Right atrium auricular region (tissue), 2 donors: ENCODE measurements at places on chromosomes 3 and 15. TPM values are rescaled to one million over a fixed set of nuclear protein-coding genes. Genes with fewer than 3 reads are reported as not detected.

DNA sequence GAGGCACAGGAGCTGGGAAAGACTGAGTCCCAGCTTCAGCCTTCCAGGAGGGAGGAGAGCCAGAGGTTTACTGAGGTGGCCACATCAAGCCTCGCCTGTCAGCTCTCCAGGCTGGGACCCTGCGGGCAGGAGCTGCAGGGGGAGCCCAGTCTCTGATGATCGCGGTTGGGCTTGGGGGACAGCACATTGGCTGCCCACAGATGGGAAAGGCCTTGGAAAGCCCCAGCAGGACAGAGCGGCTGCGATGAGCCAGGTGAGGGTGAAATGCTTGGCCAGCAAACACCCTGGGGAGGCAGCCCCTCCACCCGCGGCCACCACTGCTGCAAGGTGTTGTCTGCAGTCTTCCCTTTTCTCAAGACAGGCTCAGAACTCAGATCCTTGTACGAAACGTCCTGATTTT, 31.2 kb downstream of the SEC61A1 start:
- no peaks in the 10 kb centered on the region for H3K27me3 ChIP-seq
- H3K4me1 ChIP-seq, result no peaks in the 10 kb centered on the region
- peak overlapping the region; percentile 83 for H3K27ac ChIP-seq
- no peaks in the 10 kb centered on the region for H3K36me3 ChIP-seq
- no peak overlapping the region for H3K4me3 ChIP-seq

The GRIP2 gene
- total RNA-seq, result 13.2 TPM

DNA sequence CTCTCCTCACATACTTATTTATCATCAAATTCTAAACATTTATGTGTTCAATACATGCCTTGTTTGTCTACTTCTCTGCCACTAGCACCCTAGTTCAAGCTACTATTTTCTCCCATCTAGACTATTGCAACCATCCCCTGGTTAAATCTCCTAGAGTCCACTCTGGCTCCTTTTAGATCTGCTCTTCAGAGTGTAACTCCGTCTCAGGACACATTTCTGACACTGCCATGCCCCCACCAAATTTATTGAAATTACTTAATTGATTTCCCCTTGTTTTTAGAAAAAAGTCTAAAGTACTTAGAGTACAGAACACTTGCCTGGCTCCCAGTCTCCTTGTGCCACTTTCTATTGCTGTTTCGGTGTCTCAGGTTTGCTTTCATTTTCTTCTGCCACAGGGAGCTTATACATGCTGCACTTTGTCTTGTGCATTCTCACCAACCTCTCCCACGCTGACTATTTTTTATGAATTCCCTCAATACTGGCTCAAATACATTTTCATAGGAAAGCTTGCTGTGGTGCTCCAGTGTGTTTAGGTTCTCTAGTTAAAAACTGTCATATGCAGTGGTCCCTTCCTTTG, 792.3 kb downstream of the DIPK2A start:
- no peaks in the 10 kb centered on the region for H3K36me3 ChIP-seq
- H3K4me3 ChIP-seq, result no peak overlapping the region
- DNase-seq, result no peak
- no peaks in the 10 kb centered on the region for H3K27me3 ChIP-seq
- no peak overlapping the region for H3K27ac ChIP-seq
- no peaks in the 10 kb centered on the region for H3K4me1 ChIP-seq

GRCh38 chr15:99454107-99454809, 111.5 kb upstream of the MEF2A start:
- peaks cover 69% of the 10 kb centered on the region for H3K4me1 ChIP-seq
- H3K36me3 ChIP-seq, result no peaks in the 10 kb centered on the region
- H3K27me3 ChIP-seq, result no peaks in the 10 kb centered on the region
- no peak for DNase-seq
- H3K27ac ChIP-seq, result peak overlapping the region; percentile 93

GRCh38 chr3:32403663-32404062, 12.0 kb downstream of the CMTM7 start:
- H3K36me3 ChIP-seq, result no peaks in the 10 kb centered on the region
- H3K27ac ChIP-seq, result no peak overlapping the region
- H3K4me3 ChIP-seq, result no peak overlapping the region
- H3K27me3 ChIP-seq, result no peaks in the 10 kb centered on the region
- H3K4me1 ChIP-seq, result no peaks in the 10 kb centered on the region

DNA sequence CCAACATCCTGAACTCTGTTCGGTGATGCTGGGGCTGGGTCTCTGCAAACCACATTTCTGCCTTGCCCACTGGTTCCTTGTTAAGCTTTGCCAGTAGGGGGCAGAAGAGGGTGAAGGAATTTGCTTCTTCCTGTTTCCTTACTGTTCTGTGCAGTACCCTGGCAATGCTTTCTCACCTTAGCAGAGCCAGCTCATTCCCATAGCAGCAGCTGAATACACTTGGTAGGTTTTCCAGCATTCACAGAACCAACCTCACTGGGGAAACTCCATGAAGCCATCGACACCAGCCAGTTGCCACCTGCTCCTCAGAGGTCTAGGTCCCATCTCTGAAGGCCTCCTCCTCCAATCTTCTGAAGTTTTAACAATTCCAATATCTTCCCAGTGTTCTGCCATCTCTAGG, 308.4 kb downstream of the PDCD6IP start:
- no peaks in the 10 kb centered on the region for H3K36me3 ChIP-seq
- H3K4me1 ChIP-seq, result no peaks in the 10 kb centered on the region
- no peak overlapping the region for H3K4me3 ChIP-seq
- H3K27ac ChIP-seq, result no peak overlapping the region
- H3K27me3 ChIP-seq, result no peaks in the 10 kb centered on the region

The TM2D3 gene
- total RNA-seq, result 36.0 TPM

DNA sequence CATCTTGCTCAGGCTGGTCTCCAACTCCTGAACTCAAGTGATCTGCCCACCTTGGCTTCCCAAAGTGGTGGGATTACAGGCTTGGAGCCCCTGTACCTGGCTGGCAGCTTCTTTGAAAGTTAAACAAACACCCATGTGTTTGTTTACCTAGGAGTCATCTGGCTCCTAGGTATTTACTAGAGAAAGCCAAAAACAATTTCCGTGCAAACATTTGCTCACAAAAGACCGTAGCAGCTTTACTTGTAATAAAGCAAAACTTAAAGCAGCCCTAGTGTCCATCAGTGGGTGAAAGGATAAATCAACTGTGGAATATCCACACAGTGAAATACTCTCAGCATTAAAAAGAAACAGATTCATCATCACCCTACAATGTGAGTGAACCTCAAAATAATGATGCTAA, 29.4 kb upstream of the XCR1 start:
- H3K27me3 ChIP-seq, result no peaks in the 10 kb centered on the region
- no peaks in the 10 kb centered on the region for H3K36me3 ChIP-seq
- DNase-seq, result no peak
- no peak overlapping the region for H3K27ac ChIP-seq
- H3K4me1 ChIP-seq, result no peaks in the 10 kb centered on the region
- no peak overlapping the region for H3K4me3 ChIP-seq

- H3K4me3 ChIP-seq, result no peak overlapping the region
- DNase-seq, result no peak
- peaks cover 3% of the 10 kb centered on the region for H3K4me1 ChIP-seq
- no peak overlapping the region for H3K27ac ChIP-seq
- H3K27me3 ChIP-seq, result no peaks in the 10 kb centered on the region
These were observed 64.6 kb downstream of the CYP11A1 start for GRCh38 chr15:74302821-74303359.

The SLC24A5 gene
- not detected for total RNA-seq

DNA sequence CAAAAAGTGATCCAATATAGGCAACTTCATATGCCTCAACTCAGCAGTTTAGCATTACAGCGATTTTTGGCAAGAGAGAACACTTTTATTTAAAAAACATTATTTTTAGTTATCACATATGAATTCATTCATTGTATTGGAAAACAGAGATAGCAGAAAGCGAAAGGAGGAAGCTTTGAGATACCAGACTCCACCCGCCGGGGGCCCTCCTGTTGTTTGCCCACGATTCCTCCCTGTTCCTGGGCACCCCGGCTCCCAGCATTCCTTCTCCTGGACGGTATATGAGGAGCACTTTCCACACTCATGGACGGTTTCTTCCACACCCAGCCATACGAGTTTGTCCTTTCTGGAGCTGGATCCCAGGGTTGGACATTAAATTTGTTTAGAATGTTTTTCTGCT, 18.2 kb downstream of the APBA2 start:
- no peak overlapping the region for H3K27ac ChIP-seq
- no peaks in the 10 kb centered on the region for H3K36me3 ChIP-seq
- H3K27me3 ChIP-seq, result no peaks in the 10 kb centered on the region
- H3K4me1 ChIP-seq, result no peaks in the 10 kb centered on the region

The CD276 gene
- total RNA-seq, result 31.2 TPM

DNA sequence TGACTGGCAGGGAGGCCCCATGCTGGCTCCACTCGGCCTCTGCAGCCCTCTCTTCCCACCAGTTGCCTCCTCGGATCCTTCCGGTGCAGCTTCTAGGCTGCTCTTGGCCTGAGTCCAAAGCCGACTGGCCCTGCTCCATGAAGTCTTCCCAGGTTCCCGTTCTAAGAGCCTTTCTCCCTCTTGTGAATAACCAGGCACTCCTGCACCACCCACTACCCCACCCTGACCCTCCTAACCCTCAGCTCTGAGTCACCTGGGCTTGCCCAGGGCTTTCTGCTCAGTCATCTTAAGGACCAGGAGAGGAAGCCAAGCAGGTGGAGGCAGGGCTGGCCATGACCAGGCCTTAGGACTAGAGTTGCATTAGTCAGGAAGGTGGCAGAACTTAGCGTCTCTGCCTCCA, 28.1 kb upstream of the CNBP start:
- no peak overlapping the region for H3K27ac ChIP-seq
- no peak overlapping the region for H3K4me3 ChIP-seq
- H3K4me1 ChIP-seq, result no peaks in the 10 kb centered on the region
- peak; percentile 74 for DNase-seq

GRCh38 chr15:96495386-96495785, 164.9 kb downstream of the NR2F2 start:
- no peaks in the 10 kb centered on the region for H3K36me3 ChIP-seq

GRCh38 chr3:11236588-11237461, 35.4 kb upstream of the ATG7 start:
- DNase-seq, result no peak
- H3K4me3 ChIP-seq, result no peak overlapping the region
- no peak overlapping the region for H3K27ac ChIP-seq
- no peaks in the 10 kb centered on the region for H3K27me3 ChIP-seq
- no peaks in the 10 kb centered on the region for H3K4me1 ChIP-seq
- H3K36me3 ChIP-seq, result no peaks in the 10 kb centered on the region

DNA sequence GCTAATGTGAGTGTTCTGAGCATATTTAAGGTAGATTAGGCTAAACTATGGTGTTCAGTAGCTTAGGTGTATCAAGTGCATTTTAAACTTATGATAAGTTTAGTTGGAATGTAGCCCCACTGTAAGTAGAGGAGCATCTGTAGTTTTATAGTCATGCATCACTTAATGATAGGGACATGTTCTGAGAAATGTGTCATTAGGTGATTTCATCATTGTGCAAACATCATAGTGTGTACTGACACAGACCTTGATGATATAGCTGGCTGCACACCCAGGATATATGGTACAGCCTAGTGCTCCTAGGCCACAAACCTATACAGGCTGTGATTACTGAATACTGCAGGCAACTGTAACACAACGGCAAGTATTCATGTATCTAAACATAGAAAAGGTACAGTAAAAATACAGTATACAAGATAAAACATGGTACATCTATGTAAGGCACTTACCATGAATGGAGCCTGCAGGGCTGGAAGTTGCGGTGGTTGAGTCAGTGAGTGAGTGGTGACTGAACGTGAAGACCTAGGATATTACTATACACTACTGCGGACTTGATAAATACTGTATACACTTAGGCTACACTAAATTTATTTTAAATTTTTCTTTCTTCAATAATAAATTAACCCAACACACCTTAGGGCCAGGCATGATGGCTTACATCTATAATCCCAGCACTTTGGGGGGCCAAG, 17.9 kb downstream of the DNAH1 start:
- H3K36me3 ChIP-seq, result no peaks in the 10 kb centered on the region
- H3K4me3 ChIP-seq, result no peak overlapping the region
- no peaks in the 10 kb centered on the region for H3K4me1 ChIP-seq
- H3K27me3 ChIP-seq, result no peaks in the 10 kb centered on the region

The EXOSC7 gene
- 38.9 TPM for total RNA-seq

- DNase-seq, result no peak
- no peak overlapping the region for H3K27ac ChIP-seq
- H3K4me1 ChIP-seq, result no peaks in the 10 kb centered on the region
- no peak overlapping the region for H3K4me3 ChIP-seq
These were observed 14.6 kb downstream of the ACAD11 start for GRCh38 chr3:132645058-132645457.

GRCh38 chr3:69085833-69086722, 1.3 kb downstream of the ARL6IP5 start:
- peak; percentile 97 for DNase-seq
- H3K4me1 ChIP-seq, result no peaks in the 10 kb centered on the region
- peak overlapping the region; percentile 96 for H3K27ac ChIP-seq

The SCG5 gene
- 0.90 TPM for total RNA-seq

GRCh38 chr15:86489981-86490380, 410.3 kb downstream of the AGBL1 start:
- DNase-seq, result no peak
- no peaks in the 10 kb centered on the region for H3K27me3 ChIP-seq
- no peak overlapping the region for H3K27ac ChIP-seq
- no peaks in the 10 kb centered on the region for H3K4me1 ChIP-seq

The LNP1 gene
- 5.4 TPM for total RNA-seq

GRCh38 chr15:33375236-33375635, 64.5 kb downstream of the RYR3 start:
- H3K36me3 ChIP-seq, result no peaks in the 10 kb centered on the region
- H3K27ac ChIP-seq, result no peak overlapping the region
- no peaks in the 10 kb centered on the region for H3K4me1 ChIP-seq
- no peaks in the 10 kb centered on the region for H3K27me3 ChIP-seq
- no peak for DNase-seq

The ADAMTS17 gene
- total RNA-seq, result 3.6 TPM

GRCh38 chr3:191005790-191006189, 143.3 kb upstream of the GMNC start:
- H3K27ac ChIP-seq, result no peak overlapping the region
- no peak for DNase-seq
- no peaks in the 10 kb centered on the region for H3K27me3 ChIP-seq
- H3K4me3 ChIP-seq, result no peak overlapping the region

The FAM240A gene
- total RNA-seq, result not detected

- no peak overlapping the region for H3K27ac ChIP-seq
- H3K27me3 ChIP-seq, result no peaks in the 10 kb centered on the region
- no peaks in the 10 kb centered on the region for H3K36me3 ChIP-seq
- DNase-seq, result no peak
These were observed 111.4 kb upstream of the PLAAT1 start for GRCh38 chr3:193129607-193130006.
